B cell (primary cell): ENCODE measurements at places on chromosomes 2 and 18. TPM values are rescaled to one million over a fixed set of nuclear protein-coding genes. Genes with fewer than 3 reads are reported as not detected.

C2orf72 gene
- not detected in 2 replicates for total RNA-seq

HOXD1 gene
- total RNA-seq: not detected in 2 replicates

BCL2 gene
- 141 and 144 TPM in 2 replicates for total RNA-seq

NXPH2 gene
- not detected in 2 replicates for total RNA-seq

CCDC121 gene
- total RNA-seq: 1.3 and 2.2 TPM in 2 replicates

TUBA4B gene
- not detected in 2 replicates for total RNA-seq

ANKRD30B gene
- total RNA-seq: not detected in 2 replicates

EFR3B gene
- total RNA-seq: 0.12 and 0.15 TPM in 2 replicates

HJURP gene
- 0.42 and 0.73 TPM in 2 replicates for total RNA-seq

DNA sequence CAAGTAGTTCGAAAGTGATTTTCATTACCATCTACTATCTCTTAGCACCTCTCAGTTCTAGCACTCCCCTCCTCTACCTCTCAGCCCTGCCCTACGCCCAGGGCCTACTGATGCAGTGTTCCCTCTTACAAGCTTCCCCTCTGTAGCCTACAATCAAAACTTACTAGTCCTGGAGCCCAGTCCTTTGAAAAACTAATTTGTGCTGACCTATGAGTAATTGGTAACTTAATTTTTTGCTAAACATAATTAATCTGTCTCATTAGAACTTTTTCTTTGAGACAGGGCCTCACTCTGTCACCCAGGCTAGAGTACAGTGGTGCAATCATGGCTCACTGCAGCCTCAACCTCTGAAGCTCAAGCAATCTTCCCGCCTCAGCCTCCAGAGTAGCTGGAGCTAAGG lies 44.9 kb downstream of the MREG start:
- no peaks in the 10 kb centered on the region for H3K27me3 ChIP-seq
- no peaks in the 10 kb centered on the region for H3K36me3 ChIP-seq
- no peak for DNase-seq
- peaks cover 8% of the 10 kb centered on the region for H3K4me1 ChIP-seq
- no peak overlapping the region for H3K4me3 ChIP-seq
- no peak overlapping the region for H3K27ac ChIP-seq

- H3K4me1 ChIP-seq: no peaks in the 10 kb centered on the region
- H3K4me3 ChIP-seq: no peak overlapping the region
Observed at GRCh38 chr18:26745288-26746181, 120.0 kb downstream of the AQP4 start.

DNA sequence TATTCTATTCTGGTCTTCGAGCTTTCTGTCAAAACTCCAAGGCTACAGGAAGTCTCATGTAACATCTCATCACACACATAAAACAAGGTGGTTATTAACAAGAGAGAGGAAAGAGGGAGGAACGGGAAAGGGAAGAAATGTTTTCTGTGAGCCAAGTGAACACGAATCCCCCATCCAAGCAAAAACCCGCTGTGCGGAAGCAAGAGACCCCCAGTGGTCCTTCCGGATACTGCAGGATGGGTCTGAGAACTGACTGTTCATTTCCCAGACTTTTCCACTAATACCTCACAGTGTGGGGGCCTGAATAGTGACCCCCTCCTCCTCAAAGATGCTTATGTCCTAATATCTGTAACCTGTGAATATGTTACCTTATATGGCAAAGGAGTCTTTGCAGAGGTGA lies 19.0 kb upstream of the DIPK1C start:
- H3K4me1 ChIP-seq: no peaks in the 10 kb centered on the region
- H3K36me3 ChIP-seq: no peaks in the 10 kb centered on the region
- H3K27ac ChIP-seq: no peak overlapping the region
- H3K27me3 ChIP-seq: peaks cover 3% of the 10 kb centered on the region
- H3K4me3 ChIP-seq: no peak overlapping the region
- DNase-seq: no peak

DNA sequence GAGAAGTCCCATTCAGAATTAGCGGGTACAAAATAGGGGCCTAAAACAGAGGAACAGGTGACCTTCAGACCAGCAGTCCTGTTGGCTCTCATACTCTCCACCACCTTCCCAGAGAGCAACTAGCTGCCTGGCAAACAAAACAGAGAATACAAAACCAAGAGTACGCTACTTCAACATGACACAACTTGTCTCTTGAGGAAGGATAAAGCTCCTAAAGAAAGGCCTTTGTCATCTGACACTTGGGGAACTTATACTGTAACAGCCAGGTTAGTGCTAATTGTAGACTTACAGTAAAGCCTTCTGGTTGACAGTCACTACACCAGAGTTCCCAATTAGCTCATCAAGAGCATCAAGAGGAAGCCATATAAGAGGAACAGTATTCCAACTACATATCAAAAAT lies 282.1 kb upstream of the NT5C1B start:
- no peak overlapping the region for H3K27ac ChIP-seq
- no peak overlapping the region for H3K4me3 ChIP-seq

GRCh38 chr2:112050316-112050715 lies 4.8 kb upstream of the TMEM87B start:
- no peaks in the 10 kb centered on the region for H3K36me3 ChIP-seq
- H3K27ac ChIP-seq: no peak overlapping the region
- H3K4me3 ChIP-seq: no peak overlapping the region
- no peaks in the 10 kb centered on the region for H3K27me3 ChIP-seq

DNA sequence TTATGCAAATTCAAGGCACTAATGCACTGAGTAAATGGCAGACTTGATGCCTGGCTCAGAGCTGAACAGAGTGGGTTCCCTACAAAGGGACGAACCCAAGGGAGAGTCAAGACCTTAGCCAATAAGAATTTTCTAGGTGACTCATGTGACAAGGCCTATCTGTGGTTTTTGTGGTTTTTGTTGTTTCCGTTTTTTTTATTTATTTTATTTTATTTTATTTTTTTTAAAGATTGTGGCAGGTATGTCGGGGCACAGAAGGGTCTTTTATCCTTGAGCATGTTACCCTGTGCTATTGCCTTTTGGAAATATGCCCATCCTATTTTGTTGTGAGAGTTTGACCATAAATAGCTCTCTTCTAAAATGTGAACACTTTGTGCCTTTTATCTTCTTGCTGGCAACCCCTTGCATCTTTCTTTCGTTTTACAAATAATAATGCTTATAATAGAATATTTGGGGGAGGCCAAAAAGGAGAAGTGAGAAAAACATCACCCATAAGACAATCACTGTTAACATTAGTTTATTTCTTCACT lies 113.4 kb upstream of the AQP4 start:
- H3K27ac ChIP-seq: no peak overlapping the region
- peaks cover 4% of the 10 kb centered on the region for H3K4me1 ChIP-seq
- peak; percentile 44 for DNase-seq
- H3K27me3 ChIP-seq: no peaks in the 10 kb centered on the region
- no peaks in the 10 kb centered on the region for H3K36me3 ChIP-seq
- no peak overlapping the region for H3K4me3 ChIP-seq

DNA sequence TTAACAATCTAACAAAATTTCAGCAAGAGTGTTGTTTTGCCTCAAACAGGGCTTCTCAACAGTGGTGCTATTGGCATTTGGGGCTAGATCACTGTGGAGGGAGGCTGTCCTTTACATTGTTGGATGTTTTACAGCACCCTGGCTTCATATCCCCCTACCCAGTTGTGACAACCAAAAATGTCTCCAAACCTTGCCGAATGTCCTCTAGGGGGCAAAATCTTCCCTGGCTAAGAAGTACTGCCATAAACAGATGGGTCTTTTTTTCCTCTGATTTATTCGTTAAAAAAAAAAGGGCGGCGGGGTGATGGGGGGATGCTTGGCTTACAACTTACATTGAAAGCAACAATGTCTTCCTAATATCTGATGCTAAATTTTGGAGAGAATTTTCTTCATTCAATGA lies 207.6 kb upstream of the CCDC150 start:
- H3K27me3 ChIP-seq: no peaks in the 10 kb centered on the region
- H3K36me3 ChIP-seq: no peaks in the 10 kb centered on the region
- no peak overlapping the region for H3K27ac ChIP-seq
- no peak overlapping the region for H3K4me3 ChIP-seq
- peaks cover 21% of the 10 kb centered on the region for H3K4me1 ChIP-seq
- no peak for DNase-seq

- peak; percentile 86 for DNase-seq
- H3K27ac ChIP-seq: peak overlapping the region; percentile 87
- peaks cover 66% of the 10 kb centered on the region for H3K36me3 ChIP-seq
- H3K4me1 ChIP-seq: peaks cover 91% of the 10 kb centered on the region
Observed at GRCh38 chr2:233075966-233076339, 15.8 kb downstream of the INPP5D start.

DNA sequence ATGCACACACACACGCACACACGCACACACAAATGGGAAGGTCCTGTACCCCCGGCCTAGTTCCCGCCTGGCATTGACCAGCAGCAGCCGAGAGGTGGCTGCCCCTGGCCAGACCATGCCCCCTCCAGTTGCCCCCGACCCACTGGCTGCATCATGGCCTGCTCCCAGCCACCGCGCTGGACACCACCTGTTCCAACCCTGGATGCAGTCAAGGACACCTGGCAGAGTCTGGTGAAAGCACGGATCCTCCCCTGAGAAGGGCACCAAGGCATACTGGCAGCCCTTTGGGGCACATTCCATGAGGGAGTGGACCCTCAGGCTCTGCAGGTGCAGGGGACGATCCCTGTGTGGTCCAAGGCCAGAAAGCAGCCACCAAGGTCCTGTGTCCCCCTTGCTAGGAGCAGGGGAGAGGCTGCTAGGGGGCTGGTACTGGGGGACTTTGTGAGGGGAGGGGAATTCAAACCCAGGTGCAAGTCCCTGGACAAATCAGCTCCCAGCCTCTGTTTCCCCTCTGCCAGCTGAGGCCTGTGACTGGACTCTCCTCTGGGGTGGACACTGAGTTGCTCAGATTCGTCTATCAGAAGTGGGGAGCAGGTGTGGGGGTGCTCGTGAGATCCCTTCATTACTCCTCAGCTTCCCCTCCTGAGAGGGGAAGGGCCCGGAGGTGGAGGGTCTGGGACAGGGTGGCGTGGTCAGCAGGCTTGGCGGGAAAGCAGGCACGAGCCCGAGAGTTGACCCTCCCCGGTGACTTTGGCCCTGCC lies 3.5 kb downstream of the ESPNL start:
- no peaks in the 10 kb centered on the region for H3K36me3 ChIP-seq
- no peak for DNase-seq
- no peak overlapping the region for H3K27ac ChIP-seq
- no peaks in the 10 kb centered on the region for H3K27me3 ChIP-seq
- no peak overlapping the region for H3K4me3 ChIP-seq
